Activated T-cell treated with anti-CD3 and anti-CD28 coated beads, Interleukin-2, amount 50 U/mL, for 72 hours (primary cell): ENCODE measurements at places on chromosomes 5 and 9. TPM values are rescaled to one million over a fixed set of nuclear protein-coding genes. Genes with fewer than 3 reads are reported as not detected.

The PCDHA9 gene
- not detected for total RNA-seq

DNA sequence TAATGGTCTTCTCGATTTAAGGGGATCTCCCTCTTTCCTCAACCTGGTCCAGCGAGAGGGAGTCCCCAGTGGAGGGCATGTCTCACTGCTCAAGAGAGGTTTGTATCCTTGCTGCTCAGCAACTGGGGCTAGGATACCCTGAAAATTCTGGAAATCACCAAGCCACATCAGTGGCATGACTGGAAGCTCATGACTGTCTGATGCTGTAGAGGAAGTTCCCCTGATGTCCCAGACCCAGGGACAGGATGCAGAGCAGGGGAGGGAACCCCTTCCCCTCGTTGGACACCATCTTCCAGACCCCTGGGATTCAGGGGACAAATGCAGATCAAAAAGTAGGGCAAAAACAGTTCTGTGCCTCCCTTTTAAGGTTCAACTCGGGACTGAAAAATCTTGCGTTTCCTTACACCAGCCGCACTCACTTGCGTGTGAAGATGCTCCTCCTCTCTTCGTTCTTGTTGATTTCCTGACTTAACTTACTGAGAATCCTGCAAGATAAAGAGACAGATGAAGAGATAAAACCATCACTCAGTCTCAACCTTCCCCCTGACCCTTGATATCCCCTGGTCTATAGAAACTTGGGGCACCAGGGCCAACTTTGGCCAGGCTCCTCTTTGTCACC lies 22.1 kb downstream of the LCP2 start:
- no peak for DNase-seq
- no peaks in the 10 kb centered on the region for H3K27me3 ChIP-seq
- H3K36me3 ChIP-seq: peaks cover 43% of the 10 kb centered on the region
- H3K4me3 ChIP-seq: peak overlapping the region; percentile 84
- peaks cover 94% of the 10 kb centered on the region for H3K4me1 ChIP-seq

DNA sequence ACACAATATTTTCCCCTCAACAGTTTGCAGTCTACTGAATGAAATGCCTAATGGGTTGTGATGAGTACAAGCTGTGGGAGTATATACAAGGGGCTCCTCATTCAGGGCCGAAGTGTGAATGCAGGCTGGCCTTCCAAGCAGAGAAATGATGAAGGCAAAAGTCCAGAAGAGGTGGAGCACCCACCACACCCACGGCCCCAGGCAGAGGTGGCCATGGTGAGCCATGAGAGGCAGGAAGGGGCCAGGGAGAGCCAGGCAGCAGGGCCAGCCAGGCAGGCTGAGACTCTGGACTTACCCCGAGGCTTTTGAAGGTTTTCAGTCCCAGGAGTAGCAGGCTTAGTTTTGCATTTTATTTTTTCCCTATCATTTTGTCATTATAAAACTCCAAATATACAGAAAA lies 218.1 kb downstream of the AUH start:
- H3K27me3 ChIP-seq: no peaks in the 10 kb centered on the region
- peaks cover 12% of the 10 kb centered on the region for H3K36me3 ChIP-seq
- H3K4me1 ChIP-seq: peaks cover 66% of the 10 kb centered on the region
- no peak overlapping the region for H3K4me3 ChIP-seq

The PPP2CA gene
- total RNA-seq: 158 TPM

- H3K4me1 ChIP-seq: no peaks in the 10 kb centered on the region
- no peaks in the 10 kb centered on the region for H3K27me3 ChIP-seq
- DNase-seq: no peak
These were observed 579.7 kb upstream of the ZNF608 start for GRCh38 chr5:125326150-125326510.

- no peaks in the 10 kb centered on the region for H3K27me3 ChIP-seq
- H3K4me1 ChIP-seq: peaks cover 100% of the 10 kb centered on the region
- peak overlapping the region; percentile 82 for H3K4me3 ChIP-seq
- H3K36me3 ChIP-seq: peaks cover 11% of the 10 kb centered on the region
- DNase-seq: no peak
- H3K27ac ChIP-seq: peak overlapping the region; percentile 97
These were observed 13.0 kb downstream of the TNIP1 start for GRCh38 chr5:151067632-151068432.

The SHC3 gene
- total RNA-seq: not detected

DNA sequence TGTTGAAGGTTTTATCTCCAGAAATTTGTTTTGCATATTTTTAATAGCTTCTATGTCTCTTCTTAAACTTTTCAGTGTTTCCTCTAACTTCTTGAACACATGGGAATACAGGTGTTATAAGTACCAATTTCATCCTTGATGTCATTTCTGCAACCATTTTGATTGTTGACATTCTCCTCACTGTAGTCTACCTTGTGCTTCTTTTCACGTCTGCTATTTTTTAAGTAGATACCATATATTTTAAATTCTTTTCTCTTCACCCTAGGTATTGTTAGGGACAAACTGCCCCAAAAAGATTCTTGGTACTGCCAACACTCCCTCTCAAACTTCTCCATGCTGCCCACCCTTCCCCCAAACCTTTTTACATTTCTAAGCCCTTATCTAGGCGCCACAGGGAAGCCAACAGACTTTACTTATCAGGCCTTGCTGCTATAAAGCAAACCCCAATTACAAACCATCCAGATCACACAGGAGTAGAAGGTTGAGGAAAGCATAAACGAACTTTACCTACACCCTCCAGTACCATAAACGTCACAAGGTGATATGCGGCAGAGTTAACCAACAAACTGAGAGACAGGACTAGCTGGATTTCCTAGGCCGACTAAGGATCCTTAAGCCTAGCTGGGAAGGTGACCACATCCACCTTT lies 1165.3 kb downstream of the TAF11L14 start:
- H3K4me1 ChIP-seq: no peaks in the 10 kb centered on the region
- H3K36me3 ChIP-seq: no peaks in the 10 kb centered on the region

DNA sequence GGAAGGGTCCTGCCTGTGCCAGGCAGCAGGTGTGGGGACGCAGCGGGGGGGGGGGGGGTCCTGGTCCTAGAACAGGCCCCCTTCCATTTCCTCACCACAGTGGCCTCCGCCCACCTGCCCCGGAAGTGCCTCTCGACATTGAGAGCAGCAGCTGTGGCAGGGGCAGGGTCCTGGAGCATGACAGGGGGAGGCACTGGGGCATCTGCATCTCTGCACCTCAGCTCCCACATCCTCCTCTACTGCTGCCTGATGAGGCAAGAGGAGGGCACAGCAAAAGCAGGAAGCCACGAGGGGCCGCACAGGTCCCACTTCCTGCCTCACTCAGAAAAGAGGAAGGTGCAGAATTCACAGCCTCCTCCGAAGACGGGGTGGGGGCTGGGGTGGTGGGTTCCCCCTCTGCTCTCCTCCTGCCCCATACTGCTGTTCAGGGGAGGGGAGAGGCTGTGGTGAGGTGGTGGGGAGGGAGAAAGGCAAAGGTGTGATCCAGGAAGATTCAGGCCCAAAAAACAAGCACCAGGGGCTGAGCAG lies 14.8 kb downstream of the AKNA start:
- H3K36me3 ChIP-seq: peaks cover 41% of the 10 kb centered on the region
- peak; percentile 82 for DNase-seq
- H3K27me3 ChIP-seq: no peaks in the 10 kb centered on the region
- H3K4me3 ChIP-seq: peak overlapping the region; percentile 72
- peak overlapping the region; percentile 73 for H3K27ac ChIP-seq
- H3K4me1 ChIP-seq: peaks cover 84% of the 10 kb centered on the region

The DAB2 gene
- total RNA-seq: not detected

GRCh38 chr5:135713161-135713915 lies 121.1 kb upstream of the SLC25A48 start:
- peaks cover 13% of the 10 kb centered on the region for H3K27me3 ChIP-seq
- H3K27ac ChIP-seq: no peak overlapping the region
- DNase-seq: no peak
- H3K4me3 ChIP-seq: no peak overlapping the region
- no peaks in the 10 kb centered on the region for H3K4me1 ChIP-seq

- H3K27me3 ChIP-seq: peaks cover 39% of the 10 kb centered on the region
- no peaks in the 10 kb centered on the region for H3K36me3 ChIP-seq
- DNase-seq: no peak
- no peak overlapping the region for H3K27ac ChIP-seq
These were observed 455 bp downstream of the OLFM1 start for GRCh38 chr9:135087899-135088347.
